NCI-H526 (cell line): ENCODE measurements at places on chromosomes 13 and 19.

DNA sequence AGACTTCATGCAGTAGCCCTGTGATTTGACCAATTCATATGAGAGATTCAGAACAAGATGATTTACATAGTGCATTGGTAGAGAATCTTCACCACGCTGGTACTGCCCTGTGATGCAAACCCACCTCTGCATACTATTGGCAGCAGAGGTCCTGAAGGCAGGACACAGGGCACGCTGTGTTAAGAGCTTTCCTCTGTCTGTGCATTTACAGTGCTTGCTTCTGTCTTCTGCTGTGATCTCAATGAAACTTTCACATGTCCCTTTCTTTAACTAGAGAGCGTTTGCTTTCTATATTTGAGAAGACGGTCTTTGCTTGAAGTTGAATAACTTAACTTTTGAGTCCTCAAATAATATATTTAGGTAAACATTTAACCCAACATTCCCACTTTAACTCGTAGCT, 219.0 kb upstream of the SPRY2 start:
- no peak for DNase-seq

DNA sequence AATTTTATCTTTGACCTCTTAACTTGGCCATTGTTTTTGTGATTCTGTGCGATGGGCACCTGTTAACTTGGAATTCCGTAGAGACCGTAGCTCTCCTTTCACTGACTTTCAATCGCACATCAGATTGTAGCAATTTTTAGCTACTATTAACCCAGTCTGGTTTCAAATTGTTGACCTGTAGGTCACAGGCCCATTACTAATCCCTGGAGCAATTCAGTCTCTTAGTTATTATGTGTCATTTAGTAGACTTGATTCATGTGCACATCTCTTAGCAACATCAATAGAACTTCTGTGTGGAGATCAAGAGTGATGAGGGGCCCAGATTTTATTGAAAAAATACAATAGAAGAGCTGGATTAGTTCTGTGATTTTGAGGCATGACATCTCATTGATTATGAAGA, 549.6 kb upstream of the SLC10A2 start:
- no peak for DNase-seq

GRCh38 chr19:32872391-32872790, 2.8 kb upstream of the SLC7A9 start:
- no peak for DNase-seq

- DNase-seq = no peak
These were observed 1757.8 kb downstream of the PCDH9 start for GRCh38 chr13:65472336-65472735.

- DNase-seq = peak; percentile 93
These were observed 1.5 kb upstream of the BCAT2 start for GRCh38 chr19:48812094-48812929.

DNA sequence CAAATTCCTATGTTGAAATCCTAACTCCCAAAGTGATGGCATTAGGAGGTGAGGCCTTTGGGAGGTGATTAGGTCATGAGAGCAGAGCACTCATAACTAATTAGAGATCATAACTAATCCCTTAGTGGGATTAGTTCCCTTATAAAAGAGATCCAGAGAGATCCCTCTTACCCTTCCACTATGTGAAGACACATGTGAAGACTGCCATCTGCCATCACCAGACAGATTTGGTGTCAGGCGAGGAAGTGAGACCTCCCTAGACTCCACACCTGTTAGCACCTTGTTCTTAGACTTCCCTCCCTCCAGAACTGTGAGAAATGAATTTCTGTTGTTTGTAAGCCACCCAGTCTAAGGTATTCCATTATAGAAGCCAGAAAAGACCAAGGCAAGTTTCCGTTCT, 112.2 kb downstream of the NDFIP2 start:
- no peak for DNase-seq

DNA sequence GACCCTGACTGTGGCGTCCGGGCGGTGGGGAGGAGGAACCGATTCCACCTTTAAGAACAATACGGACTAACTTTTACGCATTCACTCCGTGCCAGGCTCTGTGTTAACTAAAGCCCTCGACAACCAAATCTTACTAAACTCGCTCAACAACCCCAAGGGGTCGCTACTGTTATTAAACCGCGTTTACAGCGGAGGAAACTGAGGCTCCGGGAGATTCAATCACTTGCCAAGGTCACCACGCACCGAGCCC, 1.2 kb downstream of the SAMD1 start:
- peak; percentile 21 for DNase-seq

DNA sequence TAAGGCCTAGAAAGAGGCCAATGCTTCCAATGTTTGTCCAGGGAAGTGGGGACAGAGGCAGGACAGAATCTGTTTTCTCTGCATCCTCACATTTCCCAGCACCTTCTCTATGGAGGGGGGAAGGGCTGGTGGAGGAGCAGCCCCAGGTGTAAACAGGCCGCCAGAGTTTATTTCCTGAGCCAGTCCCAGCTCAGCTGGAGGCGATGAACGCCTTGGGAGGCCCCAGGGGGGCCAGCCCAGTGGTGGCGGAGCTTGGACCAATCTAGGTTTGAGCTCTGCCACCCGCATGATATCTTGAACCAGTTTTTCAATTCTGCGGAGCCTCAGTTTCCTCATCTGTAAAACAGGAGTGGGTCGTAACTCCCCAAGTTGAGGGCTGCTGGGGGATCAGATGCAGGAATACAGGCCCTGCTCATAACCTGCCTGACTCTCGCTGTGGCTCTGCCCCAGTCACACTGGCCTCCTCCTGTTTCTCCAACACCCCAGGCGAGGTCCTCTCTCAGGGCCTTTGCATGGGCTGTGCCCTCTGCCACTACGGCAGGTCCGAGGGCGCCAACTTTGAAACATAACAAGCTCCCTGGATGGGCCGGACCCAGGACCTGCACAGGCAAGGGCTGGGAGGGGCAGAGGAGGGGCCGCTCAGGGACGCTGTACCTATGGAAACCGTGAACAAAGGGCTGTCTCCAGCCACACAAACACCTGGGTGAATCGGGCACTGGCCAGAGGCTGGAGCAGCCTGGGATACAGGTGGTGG, 1.1 kb downstream of the TNFAIP8L1 start:
- no peak for DNase-seq

DNA sequence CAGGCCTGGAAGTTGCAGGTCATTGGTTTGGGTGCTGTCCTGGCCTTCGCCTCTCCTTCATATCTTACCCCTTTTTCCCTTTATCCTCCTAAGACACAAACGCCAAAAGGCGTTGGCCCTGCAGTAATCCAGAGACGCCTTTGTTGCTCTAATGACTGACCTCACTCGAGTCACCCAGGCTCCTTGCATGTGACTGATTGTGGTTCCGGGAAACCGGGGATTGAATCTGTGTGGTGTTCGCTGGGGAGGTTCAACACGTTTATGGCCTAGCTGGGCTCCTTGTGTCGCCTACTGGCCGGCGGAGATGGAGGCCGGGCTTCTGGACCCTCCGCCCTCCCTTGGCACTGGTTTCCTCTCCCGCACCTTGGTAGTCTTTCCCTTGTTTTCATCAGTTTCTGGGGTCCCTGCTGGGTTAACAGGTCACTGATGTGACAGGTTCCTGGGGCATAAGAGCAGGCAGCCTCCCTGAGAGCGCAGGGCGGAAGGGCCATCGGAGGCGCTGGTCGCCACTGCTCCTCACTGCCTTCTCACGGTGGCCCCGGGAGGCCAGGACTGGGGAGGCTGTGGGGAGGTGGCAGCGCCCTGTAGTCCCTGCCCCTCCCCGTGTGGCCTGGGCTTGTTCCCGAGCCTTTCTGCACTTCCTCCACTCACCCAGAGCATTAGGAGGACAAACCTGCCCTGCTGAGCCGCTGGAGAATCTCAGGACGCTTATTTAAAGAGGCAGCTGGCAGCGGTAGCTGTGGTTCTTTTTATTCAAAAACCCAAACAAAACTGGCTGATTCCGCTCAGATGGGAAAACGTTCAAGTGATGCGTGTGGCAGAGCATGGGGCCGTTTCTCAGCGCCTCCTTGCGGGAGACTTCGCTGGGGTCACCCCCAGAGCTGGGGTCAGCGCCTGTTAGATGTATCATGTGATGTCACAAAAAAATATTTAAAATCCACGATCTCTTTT, 18.1 kb upstream of the NDUFS7 start:
- DNase-seq = no peak

DNA sequence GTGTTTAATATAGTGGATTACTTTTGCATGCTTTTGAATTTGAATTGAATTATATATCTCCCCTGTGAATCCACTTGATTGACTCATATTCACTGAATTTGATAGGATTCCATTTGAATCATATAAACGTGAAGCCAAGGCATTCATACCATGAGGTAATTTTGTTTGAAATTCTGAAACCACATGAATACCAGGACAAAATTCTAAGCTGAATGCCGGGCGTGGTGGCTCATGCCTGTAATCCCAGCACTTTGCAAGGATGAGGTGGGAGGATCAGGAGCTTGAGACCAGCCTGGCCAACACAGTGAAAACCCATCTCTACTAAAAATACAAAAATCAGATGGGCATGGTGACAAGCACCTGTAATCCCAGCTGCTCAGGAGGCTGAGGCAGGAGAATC, 4.4 kb downstream of the ZNF793 start:
- no peak for DNase-seq

DNA sequence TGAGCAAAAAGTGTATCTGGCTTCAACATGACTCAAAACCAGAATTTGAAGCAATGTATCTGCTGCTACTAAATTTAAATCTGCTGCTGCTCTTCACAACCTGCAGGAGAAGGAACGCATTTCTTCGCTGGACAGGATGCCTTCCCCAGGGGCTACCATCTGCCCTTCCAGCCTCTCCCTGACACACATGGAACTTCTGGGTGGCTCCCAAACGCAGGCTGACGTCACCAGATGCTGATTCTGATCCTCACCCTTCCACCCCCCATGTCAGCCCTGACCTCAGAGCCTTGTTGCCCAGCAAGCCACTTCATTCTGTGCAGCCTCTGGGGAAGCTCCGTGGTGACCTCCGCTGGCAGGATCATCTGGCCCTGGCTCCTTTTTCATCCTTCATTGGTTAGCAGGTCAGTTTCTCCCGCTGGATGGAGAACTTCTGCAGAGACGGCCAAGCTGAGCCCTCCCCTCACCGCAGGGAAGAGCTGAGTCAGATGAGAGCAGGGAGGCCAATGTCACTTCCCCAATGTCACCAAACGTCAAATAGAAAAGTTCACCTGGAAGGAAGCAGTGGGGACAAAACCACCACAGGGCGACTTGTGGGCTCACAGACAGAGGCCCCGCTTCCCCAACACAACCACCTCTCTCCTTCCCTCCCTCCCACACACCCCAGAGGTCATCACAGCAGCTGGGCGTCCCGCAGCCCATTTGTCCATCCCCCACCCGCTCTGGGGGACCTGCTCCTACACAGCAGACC, 14.0 kb upstream of the RAB20 start:
- no peak for DNase-seq

GRCh38 chr13:48235341-48236135, 2.5 kb downstream of the ITM2B start:
- peak; percentile 73 for DNase-seq

GRCh38 chr19:49210108-49210900, 52.7 kb downstream of the TRPM4 start:
- peak; percentile 24 for DNase-seq

- no peak for DNase-seq
These were observed 2.3 kb downstream of the PODNL1 start for GRCh38 chr19:13935765-13936510.

GRCh38 chr19:3109491-3109890, 15.3 kb downstream of the GNA11 start:
- DNase-seq = no peak

DNA sequence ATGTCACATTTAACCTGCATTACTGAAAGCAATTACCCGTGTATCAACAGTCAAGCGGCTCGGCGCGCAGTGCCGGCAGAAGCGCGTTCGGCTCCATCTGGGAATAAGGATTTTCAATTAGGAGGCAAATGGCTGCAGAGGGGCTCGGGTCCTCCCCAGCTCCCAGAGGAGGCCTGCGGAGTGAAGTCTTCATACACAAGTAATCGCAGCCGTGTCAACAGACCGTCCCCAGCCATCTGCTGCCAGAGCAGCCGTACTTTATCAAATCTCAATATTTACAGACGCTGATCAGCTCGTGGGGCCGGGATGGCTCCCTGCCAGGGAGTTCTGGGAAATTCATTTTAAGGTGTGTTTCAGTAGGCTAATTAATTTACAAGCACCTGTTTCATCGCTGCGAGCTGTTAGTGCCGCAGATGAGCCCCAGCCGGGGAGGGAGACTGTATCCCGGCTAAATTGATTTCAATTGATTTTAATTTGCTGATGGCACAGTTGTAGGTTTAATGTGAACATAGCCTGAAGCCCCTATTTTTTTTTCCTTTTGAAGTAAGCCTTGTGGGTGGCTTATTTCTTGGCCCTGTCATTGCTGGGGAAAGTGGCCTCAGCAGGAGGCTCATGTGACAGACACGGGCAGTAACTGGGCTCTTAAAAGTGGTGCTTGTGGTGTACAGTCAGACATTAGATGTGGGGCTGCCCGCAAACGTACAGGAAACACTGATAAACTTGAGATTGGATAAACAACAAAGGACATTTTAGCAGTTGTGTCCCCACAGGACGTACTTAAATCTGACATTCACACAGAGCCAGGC, 252.7 kb downstream of the TEX29 start:
- DNase-seq = no peak

DNA sequence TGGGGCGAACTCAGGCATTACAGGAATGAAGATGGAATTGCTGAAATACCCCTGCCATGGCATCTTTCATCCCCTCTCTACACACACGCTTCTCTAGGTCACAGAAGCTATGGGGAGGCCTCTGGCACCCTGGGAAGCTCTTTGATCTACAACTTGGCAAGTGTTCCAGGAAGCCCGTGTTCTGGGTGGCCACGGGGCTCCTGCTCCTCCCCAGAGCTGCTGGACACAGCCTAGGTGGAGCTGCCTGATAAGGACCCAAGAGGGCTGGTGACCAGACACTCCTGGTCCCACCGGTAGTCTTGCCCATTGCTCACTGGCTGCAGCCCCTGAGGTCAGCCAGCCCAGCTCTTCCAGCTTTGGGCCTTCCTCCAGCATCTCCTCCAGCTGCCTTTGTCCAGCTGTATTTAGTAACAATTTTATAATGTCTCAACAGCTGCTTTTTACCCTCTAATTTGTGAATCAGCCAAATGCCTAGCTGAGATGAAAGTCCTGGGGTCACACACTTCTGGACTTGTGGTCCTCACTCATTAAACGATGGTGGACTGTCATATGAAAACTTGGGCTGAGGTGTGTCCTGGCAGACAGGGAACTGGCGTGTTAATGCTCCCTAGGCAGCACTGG, 72.8 kb upstream of the SPATA13 start:
- DNase-seq = no peak

- no peak for DNase-seq
These were observed 9.5 kb downstream of the STOML3 start for GRCh38 chr13:38981096-38981495.

- DNase-seq = no peak
These were observed 1015.7 kb downstream of the EFNB2 start for GRCh38 chr13:105519771-105520170.

- DNase-seq = no peak
These were observed 6.2 kb upstream of the PRKCG start for GRCh38 chr19:53875602-53876325.

DNA sequence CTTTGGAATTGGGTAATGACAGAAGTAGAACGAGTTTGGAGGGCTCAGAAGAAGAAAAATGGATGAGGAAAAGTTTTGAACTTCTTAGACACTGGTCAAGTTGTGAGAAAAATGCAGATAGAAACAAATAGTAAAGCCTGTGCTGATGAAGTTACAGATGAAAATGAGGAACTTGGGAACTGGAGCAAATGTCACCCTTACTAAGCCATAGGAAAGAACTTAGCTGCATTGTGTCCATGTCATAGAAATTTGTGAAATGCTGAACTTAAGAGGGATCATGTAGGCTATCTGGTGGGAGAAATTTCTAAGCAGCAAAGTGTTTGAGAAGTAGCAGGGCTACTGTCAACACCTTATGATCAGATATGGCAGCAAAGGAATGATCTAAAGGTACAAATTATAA, 289.2 kb upstream of the PCDH9 start:
- DNase-seq = no peak

GRCh38 chr19:6069268-6069791, 41.0 kb downstream of the RFX2 start:
- no peak for DNase-seq
